Right lung (tissue), 10 donors: ENCODE measurements at places on chromosomes 6 and 20.

GRCh38 chr20:47419953-47420514 is 63.5 kb upstream of the ZMYND8 start:
- no peak for DNase-seq

DNA sequence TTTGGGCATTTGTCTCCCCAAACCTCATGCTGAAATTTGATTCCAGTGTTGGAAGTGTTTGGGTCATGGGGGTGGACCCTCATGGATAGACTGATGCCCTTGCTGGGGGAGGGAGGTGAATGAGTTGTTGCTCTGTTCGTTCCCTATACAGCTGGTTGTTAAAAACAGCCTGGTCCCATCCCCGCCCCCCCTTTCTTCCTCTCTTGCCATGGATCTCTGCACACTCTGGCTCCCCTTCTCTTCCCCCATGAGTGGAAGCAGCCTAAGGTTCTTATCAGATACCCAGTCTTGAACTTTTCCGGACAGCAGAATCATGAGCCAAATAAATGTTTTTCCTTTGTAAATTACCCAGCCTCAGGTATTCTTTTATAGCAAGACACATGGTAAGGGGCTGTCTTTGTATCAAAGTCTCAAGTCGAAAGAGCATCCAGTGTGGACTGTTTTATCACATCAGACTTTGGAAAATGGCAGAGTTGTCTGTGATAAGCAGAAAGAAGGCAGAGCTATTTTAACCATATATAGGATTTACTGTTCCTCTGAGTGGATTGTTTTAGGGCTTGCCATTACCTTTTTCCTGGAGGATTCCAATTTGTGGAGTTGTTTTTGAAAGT is 31.2 kb downstream of the SLC9A8 start:
- DNase-seq: no peak

- DNase-seq: no peak
Measured at GRCh38 chr6:161152907-161153662, 120.8 kb downstream of the AGPAT4 start.

DNA sequence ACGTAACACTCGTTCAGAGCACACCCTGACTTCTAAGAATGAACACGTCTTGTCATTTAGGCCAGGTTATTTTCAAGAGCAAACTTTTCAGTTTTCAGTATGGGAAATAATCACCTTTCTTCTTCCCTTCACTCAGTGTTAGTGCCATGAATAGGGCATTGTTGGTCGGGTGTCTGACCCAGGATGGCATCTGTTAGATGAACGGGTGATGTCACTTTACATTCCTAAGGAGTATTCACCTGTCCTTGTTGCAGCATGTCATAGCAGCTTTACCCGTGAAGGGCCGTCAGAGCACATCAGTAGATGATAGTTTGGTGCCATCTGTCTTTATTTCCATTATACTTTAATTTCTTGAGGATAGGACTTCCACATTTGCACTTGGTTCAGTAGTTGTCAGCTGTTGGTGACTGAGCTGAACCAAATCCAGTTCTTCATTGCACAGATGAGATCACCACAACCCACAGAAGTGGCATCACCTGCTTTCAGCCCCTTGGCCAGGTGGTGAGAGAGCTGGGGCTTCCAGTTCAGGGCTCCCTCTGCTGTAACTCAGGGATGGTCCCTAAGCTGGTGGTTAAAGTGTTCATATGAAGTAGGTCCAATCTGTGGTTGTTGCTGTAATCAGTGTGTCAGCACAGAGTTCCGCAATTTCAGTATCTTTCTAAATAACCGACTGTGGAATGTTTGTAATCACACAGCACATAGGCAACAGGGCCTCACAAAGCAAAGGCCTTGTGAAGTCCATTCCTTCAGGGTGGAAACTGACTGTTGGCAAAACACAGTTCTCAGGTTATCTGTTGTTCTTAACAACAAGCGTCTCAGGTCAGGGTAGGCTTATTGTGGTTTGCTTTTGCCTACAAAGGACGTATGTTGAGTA is 68.2 kb downstream of the FAM120B start:
- no peak for DNase-seq

DNA sequence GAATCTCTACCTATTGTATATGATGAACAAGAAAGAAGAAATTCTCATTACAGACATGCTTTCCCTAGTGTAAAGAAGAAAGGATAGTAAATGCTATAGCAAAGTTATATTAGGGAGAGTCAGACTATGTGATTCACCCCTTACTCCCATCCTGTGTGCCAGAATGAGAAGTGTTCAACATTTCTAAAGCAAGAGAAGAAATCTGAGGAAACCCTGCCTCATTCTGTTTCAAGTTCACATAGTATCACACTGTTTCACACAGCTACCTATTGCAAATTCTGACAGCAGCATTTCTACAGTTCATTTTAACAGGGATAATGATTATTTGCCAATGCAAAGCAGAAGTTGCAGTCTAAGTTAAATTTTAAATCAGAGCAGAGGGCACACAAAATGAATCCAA is 267.2 kb upstream of the TCF21 start:
- no peak for DNase-seq

GRCh38 chr6:112286010-112286409 is 31.6 kb upstream of the LAMA4 start:
- DNase-seq: no peak

GRCh38 chr6:26022737-26023136 is 60.1 kb downstream of the TRIM38 start:
- no peak for DNase-seq

GRCh38 chr6:134757911-134758361 is 192.0 kb downstream of the ALDH8A1 start:
- peak; percentile 29 for DNase-seq

GRCh38 chr6:82906951-82907350 is 158.7 kb downstream of the UBE3D start:
- no peak for DNase-seq

GRCh38 chr20:2515203-2515602 is 6.5 kb upstream of the ZNF343 start:
- no peak for DNase-seq

DNA sequence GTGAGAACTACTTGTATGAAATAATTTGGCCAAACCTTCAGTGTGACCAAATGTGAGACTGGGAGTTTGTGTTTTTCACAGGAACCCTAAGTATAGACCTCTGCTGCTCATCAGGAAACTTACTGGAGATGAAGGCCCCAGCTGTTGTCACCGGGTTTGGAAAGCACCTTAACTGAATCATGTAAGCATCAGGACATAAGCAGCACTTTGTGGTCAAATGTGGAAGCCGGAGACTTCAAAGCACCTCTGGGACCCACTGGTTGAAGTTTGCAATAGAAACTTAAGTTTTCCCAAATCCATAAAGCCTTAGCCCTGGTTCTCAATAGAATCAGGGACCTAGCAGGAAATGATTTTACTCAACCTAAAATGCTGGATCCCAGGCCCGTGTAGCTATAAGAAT is 14.3 kb downstream of the TTPAL start:
- no peak for DNase-seq

- no peak for DNase-seq
Measured at GRCh38 chr6:46948699-46949098, 27.0 kb upstream of the ADGRF5 start.

GRCh38 chr6:142567461-142567860 is 265.7 kb downstream of the ADGRG6 start:
- DNase-seq: no peak

GRCh38 chr20:7665376-7665775 is 274.9 kb downstream of the HAO1 start:
- DNase-seq: no peak

DNA sequence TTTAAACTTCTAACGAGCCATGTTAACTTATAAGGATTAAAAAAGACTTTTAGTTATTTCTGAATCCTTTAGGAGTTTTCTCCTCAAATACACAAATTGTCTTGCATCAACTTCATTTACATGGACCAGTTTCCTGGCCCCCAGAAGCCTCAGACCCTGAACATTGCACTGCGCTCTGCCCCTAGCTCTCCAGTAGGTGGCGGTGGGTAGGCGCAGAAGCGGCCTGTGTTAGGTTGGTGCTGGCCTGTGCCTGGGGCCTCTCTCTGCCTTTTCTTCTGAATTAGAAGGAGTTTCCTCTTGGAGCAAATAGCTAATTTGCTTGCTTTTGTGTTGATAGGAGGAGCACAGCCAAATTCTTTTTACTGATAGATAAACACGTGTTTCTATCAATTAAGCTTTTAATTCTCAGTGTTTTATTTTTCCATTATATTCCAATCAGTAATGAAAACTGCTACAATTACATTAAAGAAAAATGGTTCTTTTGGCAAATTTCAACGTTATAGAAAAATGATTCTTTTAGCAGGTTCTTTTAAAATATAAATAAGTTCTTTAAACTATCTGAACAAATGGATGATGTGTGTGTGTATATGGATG is 44.4 kb downstream of the DTD1 start:
- peak; percentile 20 for DNase-seq

DNA sequence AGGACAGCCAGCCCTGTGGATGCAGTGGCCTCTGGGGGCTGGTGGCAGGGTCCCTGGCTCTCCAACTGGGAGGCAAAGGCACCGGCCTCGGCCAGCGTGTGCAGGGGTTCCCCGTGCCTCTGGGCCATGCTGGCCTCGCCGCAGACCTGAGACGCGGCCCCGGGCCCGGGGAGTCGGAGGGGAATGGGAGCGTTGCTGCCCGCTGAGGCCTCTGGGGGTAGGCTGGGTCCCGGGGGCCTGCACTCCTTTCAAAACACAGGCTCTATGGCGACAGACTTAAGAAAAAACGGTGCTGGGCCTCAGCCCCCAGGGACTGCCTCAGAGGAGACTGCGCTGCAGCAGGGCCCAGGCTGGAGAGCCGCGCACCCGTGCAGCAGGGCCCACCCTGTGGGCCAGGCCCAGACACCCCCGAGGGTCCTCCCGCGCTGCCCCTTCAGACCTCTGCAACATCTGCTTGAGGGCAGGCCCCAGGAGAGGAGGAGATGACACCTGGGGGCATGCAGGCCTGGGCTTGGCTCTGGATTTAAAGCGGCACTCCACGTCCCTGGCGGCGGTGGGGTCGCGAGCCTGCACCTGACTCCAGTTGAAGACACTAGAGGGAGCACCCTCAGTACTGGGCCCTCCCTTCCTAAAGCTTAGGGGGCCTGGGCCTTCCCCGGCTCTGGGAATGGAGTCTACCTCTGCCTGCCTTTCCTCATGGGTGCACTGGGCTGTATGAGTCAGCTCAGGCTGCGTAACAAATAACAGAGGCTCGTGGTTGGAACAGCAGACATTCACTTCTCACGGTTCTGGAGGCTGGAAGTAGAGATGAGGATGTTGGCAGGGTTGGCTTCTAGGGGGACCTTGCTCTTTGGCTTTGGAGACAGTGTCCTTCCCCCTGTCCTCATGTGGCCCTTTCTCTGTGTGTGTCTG is 117.4 kb upstream of the RPS6KA2 start:
- DNase-seq: no peak

GRCh38 chr20:32470025-32470861 is 112.1 kb downstream of the ASXL1 start:
- DNase-seq: no peak

DNA sequence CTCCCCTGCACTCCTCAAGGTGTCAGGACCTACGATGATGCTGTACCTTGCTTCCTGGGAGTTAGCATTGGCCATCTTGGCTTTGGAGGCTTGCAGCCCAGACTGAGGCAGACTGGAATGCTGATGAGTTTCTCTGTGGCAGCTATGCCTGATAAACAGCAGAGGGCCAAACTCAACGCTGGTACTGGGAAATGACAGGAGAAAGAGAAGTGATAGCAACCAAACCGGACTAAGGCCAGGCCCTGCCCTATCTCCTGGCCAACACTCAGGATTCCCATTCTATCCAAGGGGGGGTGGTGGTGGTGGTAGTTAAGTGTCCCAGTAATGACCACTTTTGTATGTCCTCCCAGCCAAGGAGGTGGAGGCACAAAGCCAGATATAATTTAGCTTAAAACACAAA is 90.0 kb upstream of the DTNBP1 start:
- no peak for DNase-seq

GRCh38 chr6:16901782-16902181 is 140.5 kb upstream of the ATXN1 start:
- peak; percentile 86 for DNase-seq

- peak; percentile 82 for DNase-seq
Measured at GRCh38 chr20:56411759-56412472, at the start of gene CASS4. CASS4 (plus strand) TSS chr20:56412260; CDS start chr20:56412459, 199 bp downstream.

- DNase-seq: peak; percentile 55
Measured at GRCh38 chr20:9838378-9839295, at the start of gene PAK5. PAK5 (minus strand) TSS chr20:9839076; CDS start chr20:9644328, 194,748 bp downstream.

GRCh38 chr6:154732538-154733182 is 556 bp upstream of the SCAF8 start:
- DNase-seq: no peak

DNA sequence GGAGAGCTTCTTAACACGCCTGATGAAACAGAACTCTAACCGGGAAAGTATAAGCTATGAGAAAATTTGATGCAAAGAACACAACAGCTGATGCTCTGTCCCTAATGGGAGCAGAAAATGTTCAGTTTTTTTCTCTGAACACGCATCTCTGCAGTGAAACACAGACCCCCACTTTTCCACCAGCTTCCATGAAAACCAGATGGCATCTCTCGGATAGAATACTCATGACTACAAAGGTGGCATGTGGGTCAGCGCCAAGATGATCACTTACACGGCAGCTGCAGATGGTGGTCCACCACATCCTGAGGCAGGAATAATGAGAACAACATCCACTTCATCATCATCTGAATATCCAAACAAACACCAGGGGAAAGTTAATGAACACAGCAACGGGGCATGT is 85.2 kb upstream of the CNR1 start:
- DNase-seq: no peak

DNA sequence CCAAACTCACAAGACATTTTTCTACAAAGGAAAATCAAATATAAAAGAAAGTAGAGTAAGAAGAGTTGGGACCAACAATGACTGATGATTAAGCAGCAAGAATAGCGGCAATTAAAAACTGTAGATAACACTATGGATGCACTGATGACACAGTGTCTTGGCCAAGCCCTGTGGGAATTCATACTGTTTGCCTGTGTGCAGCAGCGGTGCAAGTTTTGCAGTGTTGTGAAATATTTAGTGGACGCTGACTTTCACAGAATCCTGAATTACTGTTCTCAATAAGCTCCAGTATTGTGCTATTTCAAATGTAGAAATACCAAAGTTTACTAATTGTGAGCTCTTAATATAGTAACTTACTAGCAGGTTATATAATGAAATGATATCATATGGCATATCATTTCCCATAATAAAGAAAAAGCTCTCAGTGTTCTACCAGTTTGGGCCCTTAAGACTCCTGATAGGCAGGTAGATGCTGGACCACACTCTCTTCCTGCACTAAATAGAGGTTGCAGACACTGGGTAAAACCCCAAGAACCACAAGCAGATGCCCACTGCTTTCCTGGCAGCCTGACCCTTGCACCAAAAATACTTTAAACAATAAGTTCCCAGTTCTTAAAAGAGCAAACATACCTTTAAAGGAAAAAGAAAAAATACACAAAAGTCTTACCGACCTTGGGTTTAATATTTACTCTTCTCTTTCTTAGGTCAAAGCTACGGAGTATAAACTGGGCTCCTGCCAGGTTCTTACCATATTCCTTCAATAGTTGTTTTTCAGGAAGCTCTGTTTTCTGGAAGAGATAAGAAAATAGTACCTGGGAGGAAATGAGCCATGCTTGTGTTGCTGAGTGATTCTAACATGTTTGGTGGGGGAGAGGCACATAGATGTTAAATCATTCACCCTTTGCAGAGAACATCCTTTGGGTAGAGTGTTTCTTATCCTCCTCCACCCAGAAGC is 41.6 kb downstream of the ANKEF1 start:
- no peak for DNase-seq

- no peak for DNase-seq
Measured at GRCh38 chr6:139146317-139146726, 11.4 kb downstream of the HECA start.
